ENCODE measurements at places on chromosomes 7 and 10.

DNA sequence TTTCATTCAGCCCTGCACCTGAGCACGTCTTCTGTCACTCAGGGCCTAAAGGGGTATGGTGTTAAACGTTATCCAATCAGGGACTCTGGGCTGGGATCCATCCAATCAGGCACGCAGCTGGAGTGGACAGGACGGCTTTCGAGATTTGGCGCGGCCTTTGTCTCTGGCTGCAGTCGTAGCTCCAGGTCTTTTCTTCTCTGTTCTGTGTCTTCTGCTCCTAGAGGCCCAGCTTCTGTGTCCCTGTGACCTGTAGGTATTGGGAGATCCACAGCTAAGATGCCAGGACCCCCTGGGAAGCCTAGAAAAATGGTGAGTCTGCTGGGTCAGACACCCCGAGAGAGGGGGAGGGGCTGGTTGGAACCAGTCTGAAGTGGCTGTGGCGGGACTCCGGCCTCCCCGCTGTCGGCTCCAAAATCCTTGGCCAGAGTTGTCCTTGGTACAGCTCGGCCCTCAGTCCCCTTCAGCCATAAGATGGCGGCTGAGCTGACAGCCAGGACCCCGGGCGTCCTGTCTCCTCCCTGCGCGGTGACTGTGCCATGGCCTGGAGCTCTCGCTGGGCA lies 11.7 kb upstream of the ZNF680 start:
- DNase-seq = no peak

DNA sequence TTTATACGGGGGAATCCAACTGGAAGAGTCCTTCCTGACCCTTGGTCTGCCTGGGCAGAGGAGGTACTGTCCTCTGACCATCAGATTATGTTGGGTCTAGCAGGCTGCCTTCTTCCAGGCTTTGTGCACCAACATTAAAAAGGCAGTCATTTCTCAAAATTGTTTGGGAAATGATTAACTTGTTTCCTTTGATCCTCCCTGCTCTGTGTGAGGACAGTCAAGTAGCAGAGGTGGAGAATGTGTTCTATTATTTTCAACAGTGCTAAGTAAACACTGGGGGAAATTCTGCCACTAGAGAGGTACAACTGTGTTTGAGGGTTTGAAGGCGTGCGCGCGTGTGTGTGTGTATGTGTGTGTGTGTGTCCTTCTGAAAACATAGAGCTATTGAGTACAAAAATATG lies 20.6 kb downstream of the ACSL5 start:
- DNase-seq = no peak

DNA sequence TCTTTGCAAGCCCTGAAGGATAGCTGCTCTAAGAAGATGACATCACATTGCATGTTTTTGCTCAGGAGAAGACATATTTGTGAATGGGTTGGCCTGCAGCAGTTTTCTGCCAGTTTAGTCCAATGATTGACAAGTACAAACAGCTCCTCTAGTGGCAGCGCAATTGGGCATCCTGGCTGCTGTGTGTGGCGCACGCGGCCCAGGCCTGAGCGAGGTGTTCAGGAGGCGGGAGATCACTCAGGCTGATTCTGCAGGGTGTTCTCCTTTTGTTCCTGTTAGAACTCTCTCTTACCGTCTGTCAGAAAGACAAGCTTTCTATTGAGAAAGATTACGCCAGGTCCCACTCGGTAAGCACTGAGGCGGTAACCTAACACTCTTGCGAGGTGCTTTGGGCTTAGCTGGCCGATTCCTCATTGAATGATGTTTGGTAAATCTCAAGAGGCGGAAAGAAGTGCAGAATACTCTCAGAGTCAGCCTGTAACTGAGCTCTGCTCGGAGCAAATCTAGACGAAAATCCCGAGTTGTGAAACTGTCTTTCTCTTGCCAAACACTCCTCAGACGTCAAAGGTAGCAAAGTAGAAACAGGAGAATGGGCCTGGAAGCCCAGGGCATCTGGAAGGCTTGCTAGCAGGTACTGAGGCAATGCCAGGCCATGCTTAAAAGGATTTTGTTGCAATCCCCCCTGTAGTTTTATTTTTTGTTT lies 219.2 kb upstream of the BMPER start:
- DNase-seq = no peak

GRCh38 chr10:132520177-132520811 lies 17.3 kb upstream of the INPP5A start:
- no peak for DNase-seq

DNA sequence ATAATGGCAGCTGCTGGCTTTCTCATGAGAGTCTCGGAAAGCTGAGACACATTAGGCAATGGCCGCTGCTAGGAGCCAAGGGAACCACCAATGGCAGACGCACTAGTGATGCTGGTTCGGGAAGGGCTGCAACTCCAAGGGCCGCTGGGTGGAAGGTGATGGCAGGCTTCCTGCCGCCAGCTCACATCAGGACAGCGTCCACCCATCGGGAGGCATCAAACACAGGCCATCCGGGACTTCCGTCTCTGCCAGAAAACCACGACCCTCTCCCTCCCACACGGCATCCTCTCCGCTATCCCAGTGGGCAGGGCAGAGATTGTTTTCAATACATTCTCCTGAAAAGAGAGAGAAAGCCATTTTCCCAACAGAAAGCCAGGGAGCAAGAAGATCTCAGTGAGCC lies 27.5 kb upstream of the EGFR start:
- DNase-seq = no peak

DNA sequence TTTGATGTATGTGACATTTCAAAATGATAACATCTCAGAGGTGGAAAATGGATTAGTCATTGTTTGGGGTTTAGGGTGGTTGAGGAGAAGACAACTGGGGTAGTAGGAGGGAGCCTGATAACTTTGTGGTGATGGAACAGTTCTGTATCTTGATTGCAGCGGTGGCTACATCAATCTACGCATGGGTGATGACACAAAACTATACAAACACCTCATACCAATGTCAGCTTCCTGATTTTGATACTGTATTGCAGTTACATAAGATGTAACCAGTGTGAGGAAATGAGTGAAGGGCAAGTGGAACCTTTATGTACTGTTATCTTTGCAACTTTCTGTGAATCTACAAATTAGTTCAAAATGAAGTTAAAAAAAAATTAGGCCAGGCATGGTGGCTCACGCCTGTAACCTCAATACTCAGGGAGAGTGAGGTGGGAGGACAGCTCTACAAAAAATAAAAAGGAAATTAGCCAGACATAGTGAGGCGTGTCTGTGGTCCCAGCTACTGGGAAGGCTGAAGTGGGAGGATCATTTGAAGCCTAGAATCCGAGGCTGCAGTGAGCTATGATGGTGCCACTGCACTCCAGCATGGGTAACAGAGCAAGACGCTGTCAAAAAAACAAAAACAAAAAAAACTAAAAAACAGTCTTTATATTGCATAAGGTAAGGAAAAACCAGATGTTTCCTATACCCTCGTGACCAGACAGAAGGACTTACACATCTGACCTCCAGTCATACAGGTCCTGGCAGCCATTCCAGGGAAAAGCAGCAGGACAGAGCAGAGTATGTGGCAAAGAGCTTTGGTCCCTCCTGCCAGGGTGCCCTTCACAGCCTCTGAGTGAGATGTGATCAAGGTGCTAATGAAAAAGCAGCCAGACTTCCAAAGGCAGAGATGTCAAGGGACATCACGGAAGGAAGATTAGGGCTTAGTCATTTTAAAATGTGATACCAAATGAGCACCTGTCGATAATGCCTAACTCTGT lies 50.8 kb downstream of the CYTH3 start:
- DNase-seq = no peak

DNA sequence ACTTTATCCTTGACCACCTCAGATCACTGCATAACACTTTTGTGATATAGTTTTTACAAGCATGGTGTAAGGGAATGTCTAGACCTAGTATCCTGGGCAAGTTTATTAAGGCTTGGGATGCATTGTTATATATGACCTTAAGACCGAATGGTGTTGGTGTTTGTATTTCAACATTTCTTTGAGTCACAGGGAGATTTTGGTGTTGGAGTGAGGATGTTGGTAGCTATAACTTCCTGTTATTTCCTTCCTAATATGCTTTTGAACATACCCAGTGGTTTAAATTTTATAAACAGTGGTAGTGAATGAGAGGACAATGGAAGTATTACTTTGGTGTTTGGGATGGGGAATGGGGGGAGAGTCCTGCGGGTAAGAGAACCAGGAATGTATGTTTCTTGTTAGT lies 2.6 kb downstream of the EXOC4 start:
- no peak for DNase-seq

GRCh38 chr7:107212725-107213124 lies 43.9 kb downstream of the HBP1 start:
- no peak for DNase-seq

DNA sequence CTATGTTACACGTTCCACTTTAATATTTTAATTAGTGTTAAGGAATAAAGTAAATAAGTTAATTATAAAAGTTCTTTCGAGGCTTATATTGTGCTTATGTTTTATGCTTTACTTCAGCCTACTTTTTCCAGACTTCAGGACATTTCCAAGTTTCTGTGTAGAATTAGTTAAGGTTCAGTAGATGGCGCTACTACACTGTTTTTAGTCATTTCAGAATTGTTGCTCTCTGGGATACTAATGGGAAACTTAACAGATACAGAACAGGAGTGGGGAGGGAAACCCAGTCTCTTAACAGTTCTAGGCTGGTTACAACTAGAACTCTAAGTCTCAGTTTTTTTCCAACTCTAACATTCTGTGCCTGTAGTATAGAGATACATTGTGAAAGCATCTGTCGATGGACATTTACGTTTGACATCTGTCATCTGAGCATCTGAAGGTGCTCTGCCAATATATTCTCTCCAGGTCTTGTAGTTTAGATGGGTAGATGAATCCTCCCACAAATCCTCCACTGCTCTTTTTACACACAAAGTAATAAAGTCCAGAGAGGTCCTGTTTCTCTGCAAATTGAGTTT lies 56.8 kb upstream of the FAM171A1 start:
- DNase-seq = no peak

DNA sequence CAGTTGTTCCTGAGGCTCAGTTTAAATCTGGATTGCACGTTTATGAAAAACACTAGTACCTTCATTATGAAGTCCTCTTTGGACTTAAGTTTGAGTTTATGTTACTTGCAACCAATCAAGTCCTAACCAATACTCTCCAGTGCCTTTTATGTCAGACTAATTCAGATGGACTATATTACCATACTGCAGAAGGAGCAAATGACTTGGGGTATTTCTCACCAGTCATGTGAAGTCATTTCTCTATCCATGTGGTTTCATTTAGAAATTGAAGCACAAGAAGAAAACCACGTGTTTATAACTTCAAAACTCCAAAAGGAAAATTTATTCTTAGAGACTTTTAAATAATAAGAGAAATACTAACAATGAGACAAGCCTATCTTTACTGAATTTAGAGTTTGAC lies 201.6 kb downstream of the MBL2 start:
- no peak for DNase-seq

GRCh38 chr7:90290244-90291113 lies 30.6 kb downstream of the FAM237B start:
- no peak for DNase-seq

DNA sequence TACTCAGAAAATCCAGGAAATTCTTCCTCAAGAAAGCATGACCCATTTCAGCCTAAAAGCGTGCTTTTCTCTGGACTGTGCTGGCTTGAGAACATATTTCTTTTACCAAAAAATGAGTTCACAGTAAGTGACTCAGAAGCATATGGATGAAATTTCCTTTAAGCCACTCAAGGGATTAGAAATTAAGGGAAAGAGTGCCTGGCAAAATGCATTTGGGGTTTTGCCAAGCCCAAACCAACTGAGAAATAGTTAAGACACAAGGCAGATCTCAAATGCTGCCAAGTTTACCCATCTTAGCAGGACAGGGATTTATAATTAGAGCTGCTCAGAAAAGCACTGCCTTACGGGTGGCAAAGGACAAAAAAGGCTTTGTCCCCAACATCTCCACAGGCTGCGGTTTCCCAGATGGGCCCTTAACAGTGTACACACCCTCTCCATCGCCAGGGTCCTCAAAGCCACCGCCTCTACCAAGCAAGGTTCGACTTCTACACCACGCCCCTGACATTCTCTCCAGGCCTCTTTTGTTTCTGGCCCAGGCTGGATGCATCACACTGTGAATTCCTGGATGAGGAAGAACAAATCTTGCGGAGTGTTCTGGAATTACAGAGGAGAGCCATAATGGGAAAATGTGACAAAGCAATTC lies 30.1 kb upstream of the CDHR3 start:
- no peak for DNase-seq

GRCh38 chr10:98138031-98138430 lies 3.6 kb downstream of the R3HCC1L start:
- DNase-seq = no peak

GRCh38 chr7:23298141-23298881 lies 828 bp upstream of the MALSU1 start:
- DNase-seq = no peak

- no peak for DNase-seq
Measured at GRCh38 chr7:47266799-47267198, 315.1 kb downstream of the TNS3 start.

- no peak for DNase-seq
Measured at GRCh38 chr10:13567030-13567429, 19.7 kb upstream of the PRPF18 start.

DNA sequence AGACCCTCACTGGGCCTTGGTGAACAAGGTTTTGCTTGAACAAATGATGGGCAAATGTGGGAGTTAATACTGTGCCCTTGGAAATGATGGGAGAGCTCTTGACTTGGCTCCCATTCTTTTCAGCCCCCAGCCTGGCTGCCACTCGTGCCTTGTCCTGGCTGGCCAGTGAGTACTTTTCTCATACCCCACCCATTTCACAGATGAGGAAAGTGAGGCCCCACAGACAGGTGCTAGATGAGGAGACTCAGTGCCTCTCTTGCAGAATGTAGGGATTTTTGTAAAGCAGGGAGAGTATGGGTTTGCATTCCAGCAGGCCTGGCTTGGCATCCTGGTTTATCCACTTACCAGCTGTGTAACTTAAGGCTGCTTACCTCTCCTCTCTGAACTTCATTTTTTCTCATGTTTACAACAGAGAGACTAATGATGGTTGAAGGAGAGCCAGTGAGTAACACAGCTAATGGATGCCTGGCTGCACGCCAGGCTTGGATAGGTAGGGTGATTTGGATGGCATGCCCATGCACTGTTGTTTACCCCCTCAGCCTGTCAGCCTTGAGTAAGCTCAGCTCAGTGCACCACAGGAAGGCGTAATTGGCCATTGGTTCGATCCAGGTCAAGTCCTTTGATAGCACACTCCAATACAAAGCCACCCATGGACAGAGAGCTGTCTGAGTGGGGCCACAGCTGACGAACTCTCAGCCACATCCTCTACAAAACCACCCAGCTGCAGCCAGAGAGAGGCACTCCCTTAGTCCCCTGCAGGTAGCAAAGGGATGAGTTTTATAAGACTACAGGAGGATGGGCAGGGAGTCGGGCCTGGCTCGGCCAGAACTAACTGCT lies 436.8 kb downstream of the RPS24 start:
- DNase-seq = no peak

Data from anterior cingulate cortex (tissue), 58 donors.